Hematopoietic multipotent progenitor cell treated with erythropoietin and hydrocortisone succinate and interleukin-3 and kit ligand, for 6 days (in vitro differentiated cells): ENCODE measurements at places on chromosomes 3 and 15.

DNA sequence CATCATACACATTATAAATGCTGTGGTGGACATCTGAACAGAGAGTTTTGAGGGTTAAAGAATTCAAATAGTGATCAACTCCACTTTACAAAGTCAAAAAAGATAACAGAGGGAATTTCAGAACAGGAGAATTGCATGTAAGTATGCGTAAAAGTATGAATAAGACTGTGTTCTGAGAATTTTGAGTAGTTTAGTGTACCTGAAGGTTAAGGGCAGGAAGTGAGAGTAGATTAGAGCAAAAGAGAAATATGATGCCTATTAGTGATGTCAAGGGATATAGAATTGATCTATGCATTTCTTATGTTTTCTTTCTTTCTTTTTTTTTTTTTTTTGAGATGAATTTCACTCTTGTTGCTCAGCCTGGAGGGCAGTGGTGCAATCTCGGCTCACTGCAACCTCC is 53.1 kb downstream of the TP63 start:
- no peak for DNase-seq

DNA sequence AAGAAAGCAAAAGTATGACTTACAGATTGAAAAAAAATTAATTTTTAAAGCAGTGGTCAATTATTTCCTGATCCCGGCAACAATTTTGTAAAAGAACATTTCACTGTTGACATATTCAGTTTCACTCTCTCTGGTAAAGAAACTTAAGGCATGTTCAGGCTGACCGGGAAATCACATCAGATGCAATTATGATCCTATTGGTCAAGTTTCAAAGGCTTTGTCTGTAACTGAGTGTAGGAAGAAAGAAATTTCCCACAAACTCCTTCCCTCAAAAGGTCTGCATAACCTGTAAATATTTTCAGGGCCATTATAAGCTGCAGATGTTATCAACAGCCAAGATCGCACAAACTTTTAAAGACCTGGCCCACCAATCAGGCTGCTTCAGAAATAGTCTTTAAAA is 205.4 kb upstream of the IGF1R start:
- no peak for DNase-seq

GRCh38 chr3:52532838-52533622 is 627 bp downstream of the NT5DC2 start:
- DNase-seq = peak; percentile 50

DNA sequence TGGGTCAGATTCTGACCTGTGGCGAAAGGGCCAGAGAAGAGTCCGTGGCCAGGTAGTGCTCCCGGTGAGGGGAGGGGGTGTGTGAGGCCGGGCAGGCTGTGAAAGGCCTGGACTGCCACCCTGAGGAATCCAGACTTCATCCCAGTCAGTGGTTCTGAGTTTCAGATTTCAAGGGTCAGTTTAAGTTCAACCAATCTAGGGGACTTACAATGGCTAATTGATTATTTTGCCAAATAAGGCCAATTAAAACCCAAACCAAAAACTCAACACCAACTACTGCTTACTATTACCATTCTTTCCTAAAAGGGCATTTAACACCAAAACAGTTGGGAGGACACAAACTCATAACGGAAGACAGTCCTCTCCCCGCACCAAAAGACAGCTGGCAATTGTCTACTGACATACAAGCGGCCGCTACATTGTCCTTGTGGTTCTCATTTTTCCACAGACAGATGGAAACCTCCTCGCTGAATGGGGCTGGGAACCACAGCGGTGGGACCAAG is 30.5 kb downstream of the TMEM44 start:
- no peak for DNase-seq

GRCh38 chr3:53243785-53244184 is 12.0 kb downstream of the TKT start:
- no peak for DNase-seq

DNA sequence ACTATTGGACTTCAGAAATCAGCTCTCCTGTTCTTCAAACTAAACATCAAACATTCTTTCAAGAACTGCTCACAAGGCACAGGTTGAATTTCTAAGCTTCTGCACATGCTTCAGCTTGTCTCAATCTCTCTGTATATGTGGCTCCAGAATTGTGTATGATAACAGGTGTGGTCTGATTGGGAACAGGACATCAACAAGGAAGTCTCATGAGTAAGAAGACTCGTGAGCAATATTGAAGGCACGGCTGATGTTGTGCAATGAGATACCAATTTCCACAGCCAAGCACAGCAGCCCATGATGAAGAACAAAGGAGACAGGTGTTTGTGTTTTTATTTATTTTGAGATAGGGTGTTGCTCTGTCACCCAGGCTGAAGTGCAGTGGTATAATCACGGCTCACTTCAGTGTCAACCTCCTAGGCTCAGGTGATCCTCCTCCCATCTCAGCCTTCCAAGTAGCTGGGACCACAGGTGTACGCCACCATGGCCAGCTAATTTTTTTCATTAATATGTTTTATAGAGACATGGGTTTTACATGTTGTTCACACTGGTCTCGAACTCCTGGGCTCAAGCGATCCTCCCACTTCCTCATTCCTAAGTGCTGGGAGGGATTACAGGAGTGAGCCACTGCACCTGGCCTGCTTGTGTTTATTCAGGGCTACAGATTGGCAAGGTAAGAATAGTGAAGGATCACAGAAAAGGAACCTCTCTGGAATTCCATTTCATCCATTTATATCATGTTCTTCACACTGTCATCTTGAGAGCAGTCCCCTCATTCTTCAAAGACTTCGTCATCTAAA is 32.2 kb upstream of the ABHD17C start:
- DNase-seq = no peak

DNA sequence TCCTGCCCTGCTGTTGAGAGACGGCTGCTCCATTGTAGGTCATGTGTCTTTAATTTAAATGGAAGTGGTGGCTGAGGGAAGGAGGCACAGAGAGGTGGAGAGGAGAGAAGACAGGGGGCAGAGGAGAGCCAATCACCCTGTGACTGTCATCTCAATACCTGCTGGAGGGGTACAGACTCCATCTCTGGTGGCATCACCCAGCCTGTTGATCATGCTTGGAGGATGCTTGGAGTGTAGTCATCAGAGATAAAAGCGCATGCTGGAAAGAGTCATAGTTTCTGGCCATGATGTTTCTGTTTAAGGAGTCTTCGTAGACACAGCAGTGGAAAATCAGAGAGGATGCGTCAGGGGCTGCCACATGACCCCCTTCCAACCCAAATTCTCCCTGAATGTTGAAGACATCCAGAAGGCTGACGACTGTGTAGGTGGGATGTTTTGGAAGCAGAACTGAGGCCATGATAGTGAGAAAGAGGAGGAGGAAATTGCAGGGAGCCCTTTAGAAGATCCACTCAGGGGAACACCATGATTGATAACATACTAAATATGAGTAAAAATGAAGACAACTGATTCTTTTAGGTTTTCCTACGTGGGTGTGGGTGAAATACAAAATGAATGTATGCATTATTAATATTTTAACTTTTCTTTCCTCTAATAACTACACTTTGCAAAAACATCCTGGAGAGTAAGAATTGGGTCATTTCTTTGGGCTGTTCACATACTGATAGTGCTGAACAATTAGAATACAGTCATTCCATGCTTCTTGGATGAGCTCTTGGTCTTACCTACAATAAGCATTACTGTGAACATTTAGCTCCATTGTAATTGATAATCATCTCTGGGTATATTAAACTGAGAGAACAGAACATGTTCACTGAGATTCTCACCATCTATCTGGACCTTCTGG is 210.6 kb upstream of the ATP10A start:
- DNase-seq = no peak

- DNase-seq = no peak
Observed at GRCh38 chr3:184592371-184593219, 31.0 kb downstream of the EPHB3 start.

DNA sequence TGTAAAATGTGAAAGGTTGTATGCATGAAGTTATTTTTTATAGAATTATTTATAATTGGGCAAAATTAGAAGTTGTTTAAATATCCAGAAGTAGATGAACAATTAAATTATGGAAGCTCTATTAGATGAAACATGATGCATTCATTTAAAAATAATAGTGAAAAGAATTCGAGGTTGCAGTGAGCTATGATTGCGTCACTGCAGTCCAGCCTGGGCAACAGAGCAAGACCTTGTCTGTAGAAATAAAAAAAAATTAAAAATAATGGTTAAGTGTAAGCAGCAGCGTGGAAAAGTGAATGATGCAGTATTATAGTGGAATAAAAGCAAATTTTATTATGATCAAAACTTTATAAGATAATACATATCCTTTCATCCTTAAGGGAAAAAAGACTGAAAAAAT is 14.3 kb downstream of the BUB1B start:
- no peak for DNase-seq

DNA sequence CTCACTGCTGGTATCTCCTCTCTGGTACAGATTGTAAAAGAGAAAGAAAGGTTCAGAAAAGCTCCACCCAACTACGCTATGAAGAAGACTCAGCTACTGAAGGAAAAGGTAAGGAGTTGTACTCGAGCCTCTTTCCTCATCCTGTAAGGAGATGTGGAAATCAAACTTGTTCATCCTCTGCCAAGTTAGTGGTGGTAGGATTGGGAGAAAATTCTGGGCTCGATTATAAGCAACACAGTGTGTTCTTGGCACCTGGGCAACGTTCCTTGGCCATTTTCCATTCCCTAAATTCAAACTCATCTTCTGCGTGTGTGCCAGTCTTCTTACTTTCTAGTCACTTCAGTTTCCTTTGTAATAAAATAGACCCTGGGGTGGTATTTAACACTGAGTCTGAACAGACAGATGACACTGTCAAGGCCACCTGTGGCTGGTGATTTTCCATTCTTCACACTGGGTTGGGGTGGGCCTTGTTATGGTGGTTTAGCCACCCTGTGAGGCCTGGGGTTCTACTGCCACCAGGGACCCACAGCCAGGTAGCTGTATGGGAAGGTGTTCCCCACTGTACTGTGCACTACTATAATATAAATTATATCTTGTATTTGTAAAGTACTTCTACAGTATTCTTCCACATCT is 17.1 kb upstream of the ITPKA start:
- DNase-seq = no peak

DNA sequence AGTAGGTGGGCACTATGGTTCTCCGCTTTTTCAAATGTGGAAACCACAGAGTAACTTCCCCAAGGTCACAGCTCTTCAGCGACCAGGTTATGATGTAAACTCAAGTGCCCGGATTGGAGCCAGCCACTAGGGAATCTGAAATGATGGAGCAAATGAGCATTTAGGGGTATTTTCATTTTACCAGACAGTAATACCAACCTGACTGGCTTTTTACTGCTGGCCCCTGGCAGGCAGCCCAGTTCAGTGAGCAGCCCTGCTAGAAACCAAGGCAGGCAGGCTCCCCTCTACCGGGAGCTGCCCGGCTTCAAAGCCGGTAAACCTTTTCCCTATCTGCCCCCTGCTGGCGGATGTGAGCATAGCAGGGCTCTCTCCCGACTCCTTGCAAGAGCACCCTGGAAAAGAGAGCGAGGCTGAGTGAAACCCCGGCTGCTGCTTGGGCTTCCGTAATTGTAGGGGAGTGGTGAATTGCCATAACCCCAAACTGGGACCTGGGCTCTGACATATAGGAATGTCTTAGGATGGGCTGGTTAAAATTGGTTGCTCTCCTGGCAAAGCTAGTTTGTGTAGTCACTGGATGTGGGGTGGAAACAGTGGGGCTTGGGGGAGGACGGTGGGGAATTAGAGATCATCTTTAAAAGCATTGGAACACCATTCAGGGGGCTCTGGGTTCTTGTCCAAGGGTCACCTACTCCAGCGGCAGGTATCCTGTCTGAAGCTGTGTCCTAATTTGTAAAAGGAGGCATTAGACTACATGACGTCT is 98.0 kb upstream of the TNFAIP8L3 start:
- peak; percentile 89 for DNase-seq

DNA sequence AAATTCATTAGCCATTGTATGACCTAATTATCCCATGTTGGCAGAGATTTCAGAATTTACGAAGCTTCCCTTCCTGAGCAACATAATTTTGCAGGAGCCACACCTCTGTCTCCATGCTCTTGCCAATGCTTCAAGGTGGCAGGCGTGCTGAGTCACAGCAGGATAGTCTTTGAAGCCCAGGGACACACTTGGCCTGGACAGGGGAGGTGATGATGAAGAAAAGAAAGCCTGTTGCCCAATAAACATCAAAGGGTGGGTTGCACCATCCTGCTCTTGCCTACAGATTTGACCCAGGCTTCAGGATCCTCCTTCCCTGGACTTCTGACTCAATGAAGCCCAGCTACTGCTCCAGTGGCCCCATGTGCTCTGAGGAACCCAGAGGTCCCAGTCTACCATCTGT is 117.1 kb downstream of the MINAR1 start:
- no peak for DNase-seq

DNA sequence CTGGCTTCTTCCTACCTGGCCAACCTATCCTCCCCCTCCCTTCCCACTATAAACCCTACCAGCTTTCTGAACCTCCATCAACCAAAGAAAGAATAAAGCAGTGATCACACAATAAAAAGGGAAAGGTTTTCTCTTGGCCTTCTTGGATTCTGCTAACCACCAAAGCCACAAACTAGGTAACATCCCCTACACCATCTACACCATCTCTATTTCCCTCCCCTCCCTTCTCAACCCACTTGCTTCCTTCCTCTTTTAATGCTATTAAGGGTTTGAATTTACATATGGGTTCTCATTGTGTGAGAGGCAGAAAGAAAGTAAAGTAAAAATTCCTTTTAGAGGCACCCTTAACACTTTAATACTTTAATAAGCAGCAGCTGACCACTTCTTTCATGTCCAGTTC is 25.8 kb upstream of the RSL24D1 start:
- DNase-seq = peak; percentile 62

DNA sequence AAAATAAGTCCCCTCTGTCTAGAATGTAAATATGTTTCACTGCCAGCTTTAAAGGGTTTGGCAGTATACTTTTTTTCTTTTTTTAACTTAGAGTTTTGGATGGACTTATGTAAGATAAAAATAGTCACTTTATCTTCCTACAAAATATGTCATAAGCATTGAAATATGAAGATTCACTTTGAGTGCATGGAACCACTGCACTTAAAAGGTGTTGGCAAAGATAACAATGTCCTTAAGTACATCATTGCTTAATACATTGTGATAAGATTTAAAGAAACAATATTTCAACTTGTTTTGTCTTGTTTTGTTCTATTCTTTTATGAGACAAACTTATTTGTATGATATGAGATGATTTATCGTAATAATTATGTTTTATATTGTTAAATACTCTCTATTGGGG is 66.3 kb upstream of the NAALADL2 start:
- DNase-seq = peak; percentile 15

- DNase-seq = no peak
Observed at GRCh38 chr3:97197083-97197482, 382.7 kb downstream of the EPHA6 start.

- DNase-seq = peak; percentile 17
Observed at GRCh38 chr3:168990134-168990533, 673.4 kb downstream of the MECOM start.

- DNase-seq = peak; percentile 95
Observed at GRCh38 chr3:194003114-194004057, 132.6 kb upstream of the HES1 start.
